ENCODE measurements at places on chromosomes 11 and 22.

- peak; percentile 70 for DNase-seq
Measured at GRCh38 chr22:40107851-40108378, 69.8 kb upstream of the TNRC6B start.

GRCh38 chr11:20066783-20067156 lies 93.5 kb downstream of the DBX1 start:
- no peak for DNase-seq

DNA sequence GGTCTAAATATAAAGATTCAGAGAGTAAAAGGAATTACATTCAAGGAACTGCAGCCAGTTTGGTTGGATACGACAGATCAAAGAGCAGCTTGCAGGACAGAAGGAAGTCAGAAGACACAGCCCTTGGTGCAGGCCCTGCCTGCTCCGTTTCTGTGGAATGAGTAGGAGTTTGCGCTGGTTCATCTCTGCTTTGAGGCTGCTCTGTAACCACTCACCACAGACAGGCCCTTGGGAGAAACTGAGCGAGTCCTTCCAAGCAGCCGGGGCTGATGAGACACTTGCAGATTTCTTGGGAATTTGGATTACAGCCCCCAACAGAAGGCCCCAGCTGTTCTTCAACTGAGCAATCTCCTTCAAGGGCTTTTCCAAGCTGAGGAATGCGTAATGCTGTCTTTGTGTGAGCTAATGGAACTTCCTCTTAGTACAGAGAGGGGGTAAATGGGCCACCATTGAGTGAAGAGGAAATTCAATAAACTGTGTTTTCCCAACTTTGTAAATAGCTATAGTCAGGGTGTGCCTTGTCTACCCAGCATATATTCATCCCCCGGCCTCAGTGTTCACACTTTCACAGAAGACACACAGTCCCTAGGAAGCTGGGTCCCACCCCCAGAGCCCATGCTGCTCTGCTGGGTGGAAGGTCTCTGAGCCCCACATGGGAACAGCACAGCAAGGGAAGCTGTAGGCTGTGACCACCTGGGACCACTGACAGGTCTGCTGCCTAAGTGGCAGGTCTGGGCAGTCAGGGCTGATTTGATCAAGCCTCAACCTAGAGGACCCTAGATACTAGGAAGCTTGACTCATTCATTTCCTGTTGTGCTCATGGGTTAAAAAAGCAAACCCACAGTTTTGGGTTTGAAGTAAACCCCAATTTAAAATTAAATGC lies 16.6 kb downstream of the IL10RA start:
- DNase-seq, result no peak

DNA sequence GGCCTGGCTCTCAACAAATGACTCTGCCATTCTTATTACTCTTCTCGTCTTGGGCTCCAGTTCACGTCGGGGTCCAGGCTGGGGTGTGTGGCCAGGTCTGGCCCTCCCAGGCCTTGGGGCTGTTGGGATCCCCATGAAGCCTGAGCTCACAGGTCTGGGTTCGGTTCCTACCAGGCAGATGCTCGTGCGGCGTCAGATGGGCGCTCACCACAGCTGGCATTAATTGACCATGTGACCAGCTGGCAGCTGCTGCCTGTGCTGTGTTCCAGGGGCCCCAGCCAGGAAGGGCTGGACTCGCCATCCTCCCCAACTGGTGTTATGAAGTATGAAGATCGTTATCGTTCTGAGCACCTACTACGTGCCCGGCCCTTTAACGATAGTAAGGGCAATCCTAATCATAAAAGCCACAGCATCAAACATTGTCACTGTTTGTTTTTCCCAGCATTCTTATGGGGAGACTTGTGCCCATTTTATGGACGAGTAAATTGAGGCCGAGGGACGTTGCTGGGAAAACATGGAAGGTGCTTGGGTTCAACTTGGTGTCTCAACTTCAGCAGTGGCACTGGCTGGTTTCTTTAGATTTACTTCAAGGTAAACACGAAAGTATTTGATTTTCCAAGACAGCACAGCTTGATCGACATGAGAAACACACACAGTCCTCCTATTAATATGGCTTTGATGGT lies 26.8 kb upstream of the CACNG2 start:
- no peak for DNase-seq

GRCh38 chr22:39205344-39206021 lies 39.3 kb downstream of the PDGFB start:
- DNase-seq, result peak; percentile 52

- no peak for DNase-seq
Measured at GRCh38 chr11:89181111-89181510, 3.4 kb downstream of the TYR start.

DNA sequence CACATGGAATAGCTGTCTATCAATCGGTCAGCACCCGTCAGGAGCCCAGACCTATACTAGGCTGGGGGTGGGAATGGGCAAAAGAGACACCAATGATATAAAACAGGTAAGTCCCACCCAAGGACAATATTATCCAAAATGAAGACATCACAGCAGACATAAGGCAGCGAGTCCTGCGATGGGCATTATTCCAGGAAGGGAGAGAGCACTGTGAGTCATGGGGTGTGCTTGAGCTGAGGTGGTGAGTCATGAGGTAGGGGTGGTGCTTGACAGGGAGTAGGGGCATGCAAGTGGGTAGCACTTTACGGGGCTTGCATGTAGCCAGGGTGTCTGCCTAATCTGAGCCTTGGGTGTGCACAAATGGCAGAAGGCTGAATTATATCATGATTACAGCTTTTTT lies 605.0 kb upstream of the CADM1 start:
- no peak for DNase-seq

DNA sequence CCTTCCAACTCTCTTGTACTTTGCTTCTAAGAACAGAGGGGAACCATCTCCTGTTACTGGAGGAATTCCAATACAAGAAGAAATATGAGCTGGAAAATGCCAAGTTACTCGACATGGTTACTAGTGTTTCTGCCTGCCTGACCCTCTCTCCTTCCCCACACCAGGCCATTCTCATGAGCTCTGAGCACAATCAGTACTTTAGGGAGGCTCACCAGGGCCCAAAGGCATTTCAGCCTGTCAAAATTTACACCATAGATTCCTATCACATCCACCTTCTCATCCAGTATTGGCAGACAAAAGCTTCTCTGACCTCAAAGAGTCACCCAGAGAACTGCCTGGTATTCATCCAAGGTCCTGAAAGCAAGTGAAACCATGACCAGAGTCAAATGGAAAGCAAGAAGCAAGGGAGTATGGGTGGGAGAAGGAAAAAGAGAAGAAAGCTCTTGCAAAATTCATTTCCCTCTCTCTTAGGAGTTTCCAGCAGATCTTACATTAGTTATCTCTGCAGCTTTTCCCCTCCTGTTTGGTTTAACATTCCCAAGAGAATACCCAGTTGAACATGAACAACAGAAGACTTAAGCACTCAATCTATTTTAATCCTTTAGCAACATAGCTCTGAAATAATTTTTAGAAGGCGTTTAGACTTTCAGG lies 58.7 kb upstream of the NCAM1 start:
- DNase-seq, result peak; percentile 5

- DNase-seq, result peak; percentile 76
Measured at GRCh38 chr11:105862736-105863367, 159.2 kb downstream of the MSANTD4 start.

DNA sequence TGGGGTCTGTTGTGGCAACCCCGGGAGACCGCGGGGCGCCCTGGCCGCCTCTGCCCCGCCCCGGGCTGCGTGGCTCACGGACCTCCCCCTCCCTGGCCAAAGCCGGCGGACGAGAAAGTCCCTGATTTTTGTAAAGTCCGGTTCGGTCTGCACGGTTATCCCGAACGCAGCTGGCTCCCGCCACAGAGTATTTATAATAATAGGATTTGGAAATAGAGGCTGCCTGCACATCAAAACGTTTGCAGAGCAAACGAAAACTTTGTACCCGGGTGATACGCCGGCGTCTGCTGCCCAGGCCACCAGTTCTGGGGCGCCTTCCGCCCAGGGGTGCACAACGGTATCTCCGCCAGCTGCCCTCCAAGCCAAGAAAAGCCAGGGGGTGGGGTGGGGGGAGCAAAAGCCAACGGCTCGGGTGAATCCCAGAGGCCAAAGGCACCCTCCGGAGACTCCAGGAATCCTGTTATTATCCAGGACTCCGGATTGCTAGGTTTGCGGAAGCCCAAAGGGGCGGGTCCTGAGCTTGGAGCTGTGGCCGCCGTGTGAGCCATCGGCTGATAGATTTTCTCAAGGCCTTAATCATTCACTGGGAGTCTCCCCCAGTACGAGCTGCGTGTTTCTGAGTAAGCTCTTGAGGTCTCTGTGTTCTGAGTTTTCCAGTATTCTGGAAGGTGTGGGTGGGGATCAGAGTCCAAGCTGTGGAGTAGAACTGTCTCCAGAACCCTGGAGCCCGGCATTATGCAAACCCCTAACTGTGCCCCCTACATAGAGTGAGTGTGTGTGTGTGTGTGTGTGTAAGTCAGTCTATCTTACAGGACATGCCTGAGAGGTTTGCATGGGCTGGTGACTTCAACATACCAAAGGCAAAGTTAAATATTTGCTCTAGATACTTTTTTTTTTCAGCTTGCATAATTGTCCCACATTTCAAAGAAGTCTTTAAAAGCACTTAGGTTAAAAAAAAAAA lies 673 bp upstream of the SHANK2 start:
- peak; percentile 64 for DNase-seq

- DNase-seq, result no peak
Measured at GRCh38 chr11:66473608-66474515, 6.4 kb upstream of the DPP3 start.

GRCh38 chr11:103920449-103920848 lies 116.0 kb upstream of the DDI1 start:
- DNase-seq, result peak; percentile 48

- DNase-seq, result no peak
Measured at GRCh38 chr11:5348551-5349194, 2.6 kb upstream of the OR51B6 start.

DNA sequence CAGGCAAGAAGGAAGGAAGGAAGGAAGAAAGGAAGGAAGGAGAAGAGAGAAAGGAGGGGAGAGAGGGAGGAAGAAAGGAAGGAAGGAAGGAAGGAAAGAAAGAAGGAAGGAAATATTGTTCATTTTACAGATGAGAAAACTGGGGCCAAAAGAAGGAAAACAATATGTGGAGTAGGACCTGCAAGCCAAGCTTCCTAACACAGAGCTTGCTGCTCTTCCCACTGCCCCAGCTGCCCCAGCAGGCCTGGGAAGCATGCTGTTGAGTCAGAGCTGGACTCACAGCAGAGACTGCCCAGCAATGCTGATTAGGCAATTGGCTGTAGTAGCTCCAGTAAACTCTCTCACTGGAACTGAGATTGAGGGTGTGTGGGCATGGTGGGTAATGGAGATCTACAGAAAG lies 42.6 kb upstream of the SMCO4 start:
- peak; percentile 45 for DNase-seq

GRCh38 chr22:38570779-38571364 lies 889 bp upstream of the DMC1 start:
- peak; percentile 47 for DNase-seq

- no peak for DNase-seq
Measured at GRCh38 chr11:70031631-70032469, 46.3 kb upstream of the ANO1 start.

GRCh38 chr11:120028897-120029258 lies 109.0 kb downstream of the TRIM29 start:
- no peak for DNase-seq

DNA sequence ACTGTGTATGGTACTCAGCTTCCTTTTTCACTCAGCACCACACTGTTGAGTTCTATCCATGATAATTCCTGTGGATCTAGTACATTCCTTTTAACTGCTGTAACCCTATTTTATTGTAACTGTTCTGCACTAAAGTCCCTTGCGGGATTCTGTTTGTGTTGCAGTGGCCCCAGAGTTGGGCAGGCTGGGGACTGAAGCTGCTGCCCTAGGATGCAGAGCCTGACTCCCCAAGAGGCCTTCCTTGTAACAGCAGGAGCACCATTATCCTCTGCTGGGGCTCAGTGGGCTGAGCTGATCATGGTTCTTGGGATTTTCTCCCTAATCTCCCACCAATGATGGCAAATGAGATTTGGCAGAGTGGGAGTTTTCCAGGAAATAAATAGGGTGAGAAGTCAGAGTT lies 77.7 kb downstream of the CABIN1 start:
- no peak for DNase-seq
